Activated naive CD4-positive, alpha-beta T cell treated with Interleukin-2 at 50 U/mL for 16 hours (primary cell): ENCODE measurements at places on chromosomes 2 and 18.

- DNase-seq = no peak
Observed at GRCh38 chr18:27713037-27713737, 463.7 kb downstream of the CDH2 start.

- DNase-seq = peak; percentile 81
Observed at GRCh38 chr2:9753665-9754531, 89.4 kb upstream of the TAF1B start.

GRCh38 chr18:70279470-70279869, 9.4 kb upstream of the SOCS6 start:
- no peak for DNase-seq

- DNase-seq = no peak
Observed at GRCh38 chr2:169136885-169137534, 67.6 kb downstream of the DHRS9 start.

DNA sequence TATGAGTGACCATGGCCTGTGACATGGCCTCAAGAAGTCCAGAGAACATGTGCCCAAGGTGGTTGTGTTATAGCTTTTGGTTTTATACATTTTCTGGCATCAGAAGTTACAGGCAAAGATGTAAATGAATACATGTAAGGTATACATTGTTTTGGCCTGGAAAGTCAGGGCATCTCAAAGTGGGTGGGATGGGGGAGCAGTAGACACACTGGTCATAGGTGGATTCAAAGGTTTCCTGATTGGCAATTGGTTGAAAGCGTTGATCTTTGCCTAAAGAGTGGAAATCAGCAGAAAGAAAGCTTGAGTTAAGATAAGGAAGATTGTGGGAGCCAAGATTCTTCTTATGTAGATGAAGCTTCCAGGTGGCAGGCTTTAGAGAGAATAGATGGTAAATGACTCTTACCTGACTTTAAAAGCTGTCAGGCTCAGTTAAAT, 62.1 kb upstream of the DYNAP start:
- DNase-seq = no peak
